Lung (tissue), 17 donors: ENCODE measurements at places on chromosomes 1 and 21.

DNA sequence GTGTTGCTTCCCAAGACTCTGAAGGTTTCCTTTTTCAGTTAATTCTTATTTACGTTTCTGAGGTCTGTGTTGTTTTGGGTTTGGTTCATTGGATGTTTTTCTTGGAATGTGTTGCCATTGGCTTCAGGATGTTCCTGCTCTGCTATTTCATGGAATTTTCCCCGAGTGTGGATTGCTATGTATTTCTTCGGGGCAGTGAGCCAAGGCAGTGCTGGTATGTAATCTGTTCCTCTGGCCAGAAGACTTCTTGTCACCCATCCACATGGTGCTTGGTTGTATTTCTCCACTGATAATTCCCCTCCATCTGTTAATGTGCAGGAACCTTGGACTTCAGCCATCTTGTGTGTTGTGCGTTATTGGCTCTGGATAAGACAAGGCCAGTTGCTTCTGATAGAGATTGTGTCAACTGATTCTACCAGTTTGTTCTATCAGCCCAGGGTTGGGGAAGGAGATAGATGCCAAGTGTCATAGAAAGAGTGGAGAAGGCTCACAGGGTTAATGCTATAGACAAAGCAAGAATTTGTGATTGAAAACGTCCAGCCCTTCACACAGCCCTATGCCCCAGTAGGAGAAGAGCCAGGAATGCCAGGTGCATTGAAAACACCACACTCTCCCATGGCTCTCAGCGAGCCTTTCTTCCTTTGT, 505.2 kb downstream of the PLPP3 start:
- peak; percentile 99 for DNase-seq

GRCh38 chr1:29297450-29297849, 61.1 kb downstream of the PTPRU start:
- DNase-seq, result peak; percentile 5

DNA sequence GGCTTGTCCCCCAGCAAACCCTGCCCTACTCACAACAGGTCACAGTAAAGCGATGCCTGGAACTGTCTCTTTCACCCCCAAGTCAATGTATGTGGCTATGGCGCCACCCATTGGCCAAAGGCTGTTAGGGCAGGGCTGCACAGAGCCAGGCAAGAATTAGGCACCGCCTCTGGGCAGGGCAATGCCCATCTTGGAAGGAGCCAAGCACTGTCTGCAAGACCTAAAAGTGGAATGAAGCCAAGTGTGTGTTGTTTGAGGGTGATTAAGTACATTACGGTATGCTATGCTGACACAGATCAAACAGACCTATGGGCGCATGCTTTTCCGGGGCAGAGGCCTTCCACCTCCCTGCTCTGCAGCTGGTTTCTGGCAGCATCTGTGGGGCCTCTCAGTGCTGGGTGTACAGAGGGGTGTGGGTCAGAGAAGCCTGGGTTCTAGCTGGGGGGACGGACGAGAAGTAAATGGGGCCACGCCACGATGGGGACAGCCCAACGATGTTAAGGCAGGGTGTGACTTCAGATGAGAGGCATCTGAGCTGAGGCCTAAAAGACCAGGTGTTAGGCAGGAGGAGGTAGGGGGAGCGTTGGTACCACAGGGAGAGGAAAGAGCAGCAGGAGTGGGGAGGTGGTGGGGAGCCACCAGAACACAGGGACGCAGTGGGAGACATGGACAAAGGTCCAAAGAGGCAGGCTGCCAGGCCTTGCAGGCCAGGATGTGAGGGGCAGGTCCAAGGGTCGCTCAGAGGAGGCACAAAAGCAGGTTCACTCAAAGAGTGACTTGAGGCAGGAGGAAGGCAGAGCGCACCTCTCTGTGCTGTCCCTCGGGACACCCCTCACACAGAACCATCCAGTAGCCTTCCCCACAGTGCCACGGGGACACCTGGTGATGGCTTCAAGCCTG, 49.8 kb downstream of the ACOT7 start:
- DNase-seq, result peak; percentile 75

DNA sequence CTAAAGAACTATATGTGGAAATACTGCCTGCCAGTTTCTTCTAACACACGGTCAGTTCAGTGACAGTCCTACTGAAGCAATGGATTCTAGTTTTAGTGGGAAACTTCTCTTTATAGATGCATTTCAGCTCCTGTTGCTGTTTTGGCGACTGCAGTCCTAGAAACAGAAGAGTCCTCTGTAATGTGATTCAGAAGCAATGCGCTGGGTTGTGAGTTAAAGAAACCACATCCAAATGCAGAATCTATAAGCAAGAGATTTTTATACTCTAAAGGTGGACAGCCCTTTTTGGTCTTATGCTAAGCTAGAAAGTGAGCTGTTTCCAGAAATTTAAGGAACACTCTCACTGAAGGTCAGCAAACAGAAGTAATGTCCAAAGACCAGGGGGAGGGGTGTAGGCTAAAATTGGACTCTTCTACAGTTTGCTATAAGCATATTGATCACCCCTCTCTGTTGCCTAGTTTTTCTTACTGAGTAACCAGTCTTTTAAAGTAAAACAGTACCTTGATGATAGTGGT, 30.8 kb downstream of the DUSP10 start:
- DNase-seq, result no peak

- no peak for DNase-seq
Observed at GRCh38 chr1:167913895-167914496, at the start of gene ADCY10. TSS of gene ADCY10 (minus strand) at chr1:167914134. CDS start at chr1:167905140, 8,994 bp downstream.

GRCh38 chr1:178101654-178102053, 7.8 kb downstream of the RASAL2 start:
- DNase-seq, result no peak

DNA sequence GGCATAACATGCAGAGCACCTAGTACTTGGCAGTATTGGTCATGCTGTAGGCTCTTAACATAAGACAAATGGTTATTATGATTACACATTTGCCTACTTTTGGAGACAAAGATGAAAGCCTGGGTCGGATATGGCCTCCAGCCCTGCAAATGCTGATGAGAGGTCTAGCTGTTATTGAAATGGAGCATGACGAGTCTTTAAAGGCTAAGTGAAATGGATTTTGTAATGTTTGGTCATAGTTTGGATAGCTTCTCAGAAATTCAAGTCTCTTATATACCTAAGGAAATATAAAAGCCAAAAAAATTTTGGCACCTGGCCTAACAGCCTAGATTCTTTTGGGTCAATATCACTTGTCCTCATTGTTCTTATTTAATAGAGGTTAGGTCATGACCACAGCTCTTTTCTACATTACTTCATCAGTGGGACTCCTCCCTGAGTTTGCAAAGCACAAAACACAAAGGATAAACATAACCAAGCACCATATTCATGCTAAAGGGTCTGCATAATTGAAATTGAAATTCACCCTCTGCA, 69.2 kb upstream of the WLS start:
- DNase-seq, result no peak

GRCh38 chr1:23925279-23925678, 12.1 kb upstream of the CNR2 start:
- no peak for DNase-seq

DNA sequence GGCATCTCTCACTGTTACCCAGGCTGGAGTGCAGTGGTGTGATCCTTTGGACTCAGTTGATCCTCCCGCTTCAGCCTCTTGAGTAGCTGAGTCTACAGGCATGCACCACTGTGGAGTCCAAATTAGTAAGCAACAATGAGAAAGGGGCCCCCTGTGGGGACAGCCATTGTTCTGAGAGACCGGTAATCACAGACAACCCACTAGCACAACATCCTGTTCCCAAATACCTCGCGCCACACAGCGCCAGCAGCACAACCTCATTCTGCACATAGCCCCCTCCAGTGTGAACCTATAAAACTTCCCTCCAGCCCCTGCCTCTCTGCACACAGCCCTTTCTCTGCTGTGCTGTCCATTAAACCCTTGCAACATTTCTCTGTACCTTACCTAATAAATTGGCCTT, 226.4 kb downstream of the DYRK1A start:
- DNase-seq, result peak; percentile 5

GRCh38 chr1:6724517-6725141, 23.0 kb upstream of the DNAJC11 start:
- no peak for DNase-seq

DNA sequence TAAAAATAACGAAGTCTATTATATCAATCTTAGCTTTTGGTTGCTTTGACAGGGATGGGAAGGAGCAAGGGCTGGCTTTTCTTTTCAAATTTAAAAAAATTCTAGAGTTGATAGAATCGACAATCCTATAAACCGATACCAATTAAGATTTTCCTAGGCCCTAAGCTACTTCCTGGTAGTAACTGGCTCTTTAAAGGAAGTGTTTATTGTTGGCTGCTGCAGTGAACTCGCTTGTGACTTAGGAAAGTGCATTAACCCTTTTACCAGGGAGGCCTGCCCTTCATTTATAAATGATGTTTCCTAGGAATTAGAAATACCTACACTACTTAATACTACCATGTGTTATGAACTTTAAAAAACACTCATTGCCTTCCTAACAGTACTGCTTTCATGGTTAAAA, 33.2 kb downstream of the ATP5PF start:
- DNase-seq, result no peak

DNA sequence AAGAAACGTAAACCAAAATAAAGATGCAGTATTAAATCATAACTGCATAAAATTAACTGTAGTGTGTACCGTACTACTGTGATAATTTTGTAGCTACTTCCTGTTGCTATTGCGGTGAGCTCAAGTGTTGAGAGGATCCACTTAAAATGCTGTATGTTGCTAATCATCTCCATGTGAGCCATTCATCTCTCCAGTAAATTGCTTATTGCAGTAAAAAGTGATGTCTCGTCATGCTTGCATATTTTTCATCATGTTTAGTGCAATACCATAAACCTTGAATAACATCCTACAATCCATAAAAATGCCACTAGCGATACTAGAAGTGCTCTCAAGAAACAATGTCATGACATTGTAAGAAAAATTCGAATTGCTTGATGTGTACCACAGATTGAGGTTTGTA, 66.3 kb downstream of the RAVER2 start:
- no peak for DNase-seq

- peak; percentile 75 for DNase-seq
Observed at GRCh38 chr1:46735708-46736324, 16.9 kb upstream of the EFCAB14 start.

DNA sequence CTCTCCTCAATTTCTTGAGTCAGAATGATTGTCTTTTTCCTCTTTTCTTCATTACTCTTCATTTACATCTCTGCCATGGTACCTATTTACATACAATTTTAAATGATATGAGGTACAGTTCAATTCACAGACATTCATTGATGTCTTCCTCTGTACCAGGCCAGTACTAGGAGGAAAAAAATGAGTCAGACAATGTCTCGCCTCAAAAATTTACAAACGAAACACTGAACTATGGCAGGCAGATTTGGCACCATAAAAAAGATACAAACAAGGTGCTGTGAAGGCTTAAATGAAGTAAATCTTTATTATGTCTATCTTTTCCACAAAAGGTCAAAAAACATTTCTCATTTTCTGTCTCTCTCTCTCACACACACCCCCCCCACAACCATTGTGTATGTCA, 71.0 kb downstream of the RGS13 start:
- no peak for DNase-seq

DNA sequence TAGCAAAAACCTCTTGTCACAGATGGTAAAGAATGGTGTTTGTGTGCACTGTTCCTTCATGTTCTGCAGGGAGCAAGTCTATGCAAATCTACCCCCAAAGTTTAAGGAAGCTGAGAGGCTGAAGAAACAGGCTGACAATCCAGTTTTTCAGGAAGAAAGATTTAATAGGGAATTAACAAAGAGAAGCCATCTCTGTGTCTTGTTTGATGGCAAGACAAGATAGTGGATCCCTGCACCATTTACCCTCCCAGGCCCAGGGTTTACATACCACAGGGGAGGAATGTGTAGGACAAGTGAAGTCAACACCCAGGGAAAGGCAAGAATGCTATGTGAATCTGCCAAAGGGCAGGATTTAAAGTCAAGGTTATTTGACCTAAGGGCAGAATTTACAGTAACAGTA, 48.1 kb upstream of the FNBP1L start:
- DNase-seq, result no peak

GRCh38 chr1:204304067-204304466, 55.7 kb downstream of the PLEKHA6 start:
- no peak for DNase-seq

GRCh38 chr1:65050735-65051134, 84.4 kb upstream of the JAK1 start:
- DNase-seq, result no peak

- no peak for DNase-seq
Observed at GRCh38 chr1:59752556-59753414, 62.0 kb upstream of the HOOK1 start.

- no peak for DNase-seq
Observed at GRCh38 chr1:247304031-247304430, 27.6 kb downstream of the ZNF496 start.

DNA sequence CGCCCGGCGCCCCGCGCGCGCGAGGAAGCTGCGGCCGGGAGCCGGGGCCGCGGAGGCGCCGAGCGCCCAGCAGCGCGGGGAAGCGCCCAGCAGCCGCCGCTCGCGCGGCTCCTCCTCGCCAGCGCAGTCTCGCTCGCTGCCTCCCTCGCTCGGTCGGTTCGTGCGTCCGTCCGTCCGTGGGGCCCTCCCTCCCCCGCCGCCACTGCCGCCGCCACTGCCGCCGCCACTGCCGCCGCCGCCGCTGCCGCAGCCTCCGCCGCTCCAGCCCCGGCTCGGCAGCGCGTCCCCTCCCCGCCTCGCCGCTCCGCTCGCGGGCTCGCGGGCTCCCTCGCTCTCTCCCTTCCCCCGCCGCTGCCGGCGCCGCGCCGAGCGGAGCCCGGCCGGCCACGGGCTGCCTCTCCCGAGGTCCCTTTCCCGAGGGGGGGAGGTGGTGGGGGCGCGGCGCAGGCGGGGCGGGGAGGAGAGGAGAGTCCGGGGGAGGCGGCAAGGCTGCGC, at the start of gene KCND3:
Gene KCND3, minus strand, starts transcription at position 138 of the 495 bp plus-strand sequence.
- DNase-seq, result peak; percentile 24

GRCh38 chr1:162200096-162200847, 130.8 kb downstream of the NOS1AP start:
- no peak for DNase-seq

DNA sequence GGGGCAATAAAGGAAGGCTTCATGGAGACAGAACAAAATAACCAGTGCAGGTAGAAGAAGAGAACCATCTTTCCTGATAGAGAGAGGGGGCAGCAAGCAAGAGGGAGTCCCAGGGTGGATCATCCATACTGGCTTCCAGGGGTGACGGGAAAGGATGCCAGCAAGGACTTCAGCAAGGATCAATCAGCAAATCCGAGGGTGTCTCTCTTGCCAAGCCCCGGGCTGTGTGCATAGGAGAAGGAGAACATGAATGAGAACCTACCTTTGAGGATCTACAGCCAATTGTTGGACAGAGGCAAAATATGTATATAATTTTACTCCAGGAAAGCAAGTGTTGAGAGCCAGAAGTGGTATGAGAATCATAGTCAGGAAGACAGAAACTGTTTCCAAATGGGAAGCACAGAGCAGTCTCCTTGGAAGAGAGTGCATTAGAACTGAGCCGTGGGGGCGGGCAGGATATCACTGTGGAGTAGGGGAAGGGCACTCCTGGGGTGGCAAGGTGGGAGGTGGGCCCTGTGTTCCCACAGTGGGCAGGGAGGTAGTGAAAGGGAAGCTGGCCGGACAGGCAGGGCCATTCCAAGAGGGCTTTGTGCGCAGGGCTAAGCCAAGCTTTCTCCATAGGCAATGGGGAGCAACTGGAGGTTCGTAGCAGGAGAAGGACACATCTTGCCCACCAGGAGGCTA, 1.1 kb upstream of the S100A9 start:
- DNase-seq, result no peak
